ENCODE measurements at places on chromosomes 7 and 10.
A peak's percentile ranks its signal among the peaks of the same experiment; 100 is the strongest.

DNA sequence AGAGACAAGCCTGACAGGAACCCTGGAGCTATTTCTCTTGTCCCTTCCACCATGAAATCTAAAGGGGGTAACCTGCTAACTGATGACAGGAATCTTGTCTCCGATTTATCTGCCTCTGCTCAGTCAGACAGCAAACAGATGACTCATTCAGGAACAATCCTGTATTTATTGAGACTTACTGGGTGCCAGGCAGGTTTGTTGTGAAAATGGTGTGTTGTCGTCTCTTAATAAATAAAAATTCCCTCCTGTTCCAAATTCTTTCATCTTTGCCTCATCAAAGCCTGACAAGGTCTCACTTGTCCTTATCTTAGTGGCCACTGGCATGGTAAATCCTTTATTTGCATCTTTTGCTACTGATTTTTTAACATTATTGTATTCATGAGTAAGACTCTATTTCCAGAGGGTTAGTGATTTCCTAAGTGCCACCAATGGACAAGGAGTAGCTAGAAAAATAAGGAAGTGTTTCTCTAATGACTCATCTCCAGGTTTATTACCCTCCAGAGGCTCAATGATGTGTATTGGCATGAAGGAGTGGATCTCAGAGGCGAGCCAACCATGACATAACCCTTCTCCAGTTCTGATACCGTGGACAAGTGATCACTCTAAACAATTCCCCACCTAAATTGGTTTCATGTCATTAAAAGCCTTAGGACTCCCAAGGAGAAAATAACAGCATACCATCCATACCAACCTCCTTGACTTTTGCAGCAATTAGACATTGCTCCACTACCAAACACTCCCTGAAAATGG lies 724.0 kb downstream of the GRID1 start:
- DNase-seq: peak; percentile 60

- no peak for DNase-seq
Measured at GRCh38 chr7:133912916-133913697, 214.0 kb upstream of the LRGUK start.

- DNase-seq: no peak
Measured at GRCh38 chr7:5139998-5140397, 50.0 kb upstream of the WIPI2 start.

- no peak for DNase-seq
Measured at GRCh38 chr10:117896517-117896916, 150.2 kb downstream of the RAB11FIP2 start.

DNA sequence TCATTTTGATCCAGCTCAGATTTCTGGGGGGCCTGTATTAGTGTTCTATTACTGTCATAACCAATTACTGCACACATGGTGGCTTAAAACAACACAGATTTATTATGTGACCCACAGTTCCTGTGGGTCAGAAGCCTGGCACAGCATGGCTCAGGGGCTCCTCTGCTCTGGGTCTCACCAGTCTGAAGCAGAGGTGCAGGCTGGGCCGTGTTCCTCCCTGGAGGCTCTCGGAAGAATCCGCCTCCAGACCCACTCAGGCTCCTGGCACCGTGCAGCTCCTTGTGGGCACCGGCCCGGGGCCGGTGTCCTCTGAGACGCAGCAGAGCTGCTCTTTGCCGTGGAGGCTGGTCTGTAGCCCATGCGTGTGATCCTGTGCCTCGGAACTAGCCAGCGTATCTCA lies 61.5 kb downstream of the RAMP3 start:
- no peak for DNase-seq

GRCh38 chr7:130849604-130850003 lies 115.6 kb upstream of the KLF14 start:
- no peak for DNase-seq

Data from umbilical cord (tissue), 2 donors.